ENCODE measurements at places on chromosomes 1 and 21.

- DNase-seq: no peak
Observed at GRCh38 chr1:212467843-212468482, 35.2 kb downstream of the NENF start.

- no peak for DNase-seq
Observed at GRCh38 chr1:153608742-153609584, 4.0 kb downstream of the S100A16 start.

- no peak for DNase-seq
Observed at GRCh38 chr1:79472067-79472656, 465.6 kb upstream of the ADGRL4 start.

- no peak for DNase-seq
Observed at GRCh38 chr1:200079232-200079940, 51.9 kb downstream of the NR5A2 start.

GRCh38 chr21:34082769-34083168 is 9.4 kb downstream of the MRPS6 start:
- no peak for DNase-seq

DNA sequence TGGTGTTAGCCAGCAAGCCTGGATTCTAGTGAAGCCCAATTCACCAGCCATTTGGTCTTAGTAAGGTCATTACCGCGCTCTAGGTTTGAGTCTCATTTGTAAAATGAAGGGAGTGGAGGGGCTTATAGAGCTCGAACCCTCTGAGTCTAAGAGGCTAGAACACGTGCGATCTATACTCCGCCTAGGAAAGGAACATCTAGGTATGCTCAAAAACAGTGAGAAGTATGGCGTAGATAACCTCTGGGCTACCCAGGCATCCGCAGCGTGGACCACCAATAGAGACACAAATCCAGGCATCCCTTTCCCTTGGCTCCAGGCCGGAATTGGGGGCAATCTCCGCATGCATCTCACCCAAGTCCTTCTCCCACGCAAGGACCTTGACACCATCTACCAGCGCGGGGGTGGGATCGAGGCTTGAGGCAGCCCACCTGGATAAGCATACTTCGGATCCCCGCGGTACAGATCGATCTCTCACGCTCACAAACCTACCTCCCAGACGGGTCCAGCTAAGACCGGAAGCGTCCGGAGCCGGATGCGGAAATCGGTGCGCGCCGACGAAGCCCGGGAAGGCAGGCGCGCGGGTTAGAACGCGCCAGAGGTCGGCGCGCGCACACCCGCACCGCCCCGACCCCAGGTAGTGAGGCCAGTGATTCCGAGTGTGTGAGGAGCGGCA is at the start of gene METTL25B:
Gene METTL25B, plus strand, starts transcription at position 544 of the 673 bp plus-strand sequence. CDS start 636 bp downstream, outside the sequence.
- peak; percentile 70 for DNase-seq

DNA sequence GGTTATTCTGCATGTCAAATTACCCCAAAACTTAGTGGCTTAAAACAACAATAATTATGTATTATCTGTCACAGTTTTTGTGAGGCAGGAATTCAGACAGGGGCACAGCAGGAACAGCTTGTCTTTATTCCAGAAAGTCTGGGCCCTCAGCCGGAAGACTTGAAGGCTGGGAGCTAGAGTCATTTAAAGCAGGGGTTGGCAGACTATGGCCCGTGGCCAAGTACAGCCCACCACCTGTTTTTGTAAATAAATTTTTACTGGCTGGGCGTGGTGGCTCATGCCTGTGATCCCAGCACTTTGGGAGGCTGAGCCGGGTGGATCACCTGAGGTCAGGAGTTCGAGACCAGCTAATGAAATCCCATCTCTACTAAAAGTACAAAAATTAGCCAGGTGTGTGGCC is 39.6 kb upstream of the KDM4A start:
- DNase-seq: no peak

- DNase-seq: no peak
Observed at GRCh38 chr1:107883562-107883961, 81.4 kb downstream of the VAV3 start.

DNA sequence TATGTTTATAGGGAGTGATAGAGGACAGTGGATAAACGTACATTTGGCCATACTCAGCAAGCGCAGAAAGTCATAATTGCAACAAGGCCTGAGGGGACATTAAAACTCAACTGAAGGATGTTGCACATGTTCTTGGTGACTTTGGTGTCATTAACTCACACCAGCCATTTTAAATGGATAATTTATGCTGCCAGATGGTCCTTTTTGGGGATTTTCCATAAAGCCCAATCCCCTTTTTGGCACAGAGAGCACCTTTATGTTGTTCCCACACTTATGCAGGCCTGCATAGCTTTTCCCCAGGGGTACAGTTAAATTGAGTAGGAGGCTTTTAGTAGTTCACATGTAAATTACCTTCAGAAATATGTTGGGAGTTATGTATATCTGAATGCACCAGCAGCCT is 279.6 kb downstream of the NFIA start:
- no peak for DNase-seq

DNA sequence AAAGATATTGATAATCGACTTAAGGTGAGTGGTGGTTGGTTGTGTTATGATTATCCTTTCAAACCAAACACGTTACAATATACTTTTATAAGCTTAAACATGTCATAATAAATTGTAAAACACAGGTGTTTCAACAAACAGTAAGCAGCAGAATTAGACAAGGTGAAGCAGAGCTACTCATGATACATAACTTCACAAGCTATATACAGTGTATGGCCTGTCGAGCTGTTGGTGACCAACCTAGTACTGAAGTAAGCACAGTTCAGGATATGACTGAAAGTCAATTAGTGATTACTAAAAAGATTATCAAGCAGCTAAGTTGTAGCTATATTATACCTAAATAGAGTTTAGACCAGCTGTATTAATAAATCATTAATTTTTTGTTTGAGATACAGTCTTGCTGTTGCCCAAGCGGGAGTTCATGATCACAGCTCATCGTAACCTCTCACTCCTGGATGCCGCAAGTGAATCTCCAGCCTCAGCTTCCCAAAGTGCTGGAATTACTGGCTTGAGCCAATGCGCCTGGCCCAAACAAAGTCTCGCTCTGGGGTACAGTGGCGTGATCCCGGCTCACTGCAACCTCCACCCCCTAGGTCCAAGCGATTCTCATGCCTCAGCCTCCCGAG is 148.1 kb downstream of the EIF4G3 start:
- no peak for DNase-seq

GRCh38 chr1:183147735-183148134 is 38.3 kb upstream of the LAMC2 start:
- no peak for DNase-seq

- DNase-seq: peak; percentile 28
Observed at GRCh38 chr1:52403566-52404115, 582 bp downstream of the ORC1 start.

DNA sequence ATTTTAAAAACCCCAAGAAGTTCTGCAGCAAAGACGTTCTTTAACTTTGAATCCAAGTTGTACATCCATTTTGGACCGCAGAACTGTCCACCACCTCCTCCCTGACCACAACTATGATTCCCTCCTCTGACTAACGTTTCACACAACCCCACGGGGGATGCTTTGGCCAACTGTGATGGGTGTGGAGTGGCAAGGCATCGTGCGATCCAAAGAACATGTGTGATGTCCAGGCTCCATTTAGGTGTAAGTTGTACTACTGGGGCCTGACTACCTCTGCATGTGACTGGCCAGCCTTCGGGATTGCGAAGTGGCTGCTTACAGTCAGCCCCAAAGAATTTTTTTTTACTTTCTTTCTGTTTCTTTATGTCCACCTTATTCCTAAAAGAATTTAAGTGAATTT is 6.7 kb downstream of the KCNJ15 start:
- no peak for DNase-seq

Measured in stimulated activated CD4-positive, alpha-beta T cell treated with anti-CD3 and anti-CD28 coated beads, Interleukin-1b, Interleukin-23, amount 100 ng/mL, for 24 hours (primary cell).